LHCN-M2 (cell line): ENCODE measurements at places on chromosomes 16 and 17. TPM values are rescaled to one million over a fixed set of nuclear protein-coding genes. Genes with fewer than 3 reads are reported as not detected.

GRCh38 chr16:20310421-20311395 is 16.6 kb downstream of the GP2 start:
- no peak for DNase-seq

Gene CEP20
- 69.6 and 94.3 TPM in 2 replicates for total RNA-seq

DNA sequence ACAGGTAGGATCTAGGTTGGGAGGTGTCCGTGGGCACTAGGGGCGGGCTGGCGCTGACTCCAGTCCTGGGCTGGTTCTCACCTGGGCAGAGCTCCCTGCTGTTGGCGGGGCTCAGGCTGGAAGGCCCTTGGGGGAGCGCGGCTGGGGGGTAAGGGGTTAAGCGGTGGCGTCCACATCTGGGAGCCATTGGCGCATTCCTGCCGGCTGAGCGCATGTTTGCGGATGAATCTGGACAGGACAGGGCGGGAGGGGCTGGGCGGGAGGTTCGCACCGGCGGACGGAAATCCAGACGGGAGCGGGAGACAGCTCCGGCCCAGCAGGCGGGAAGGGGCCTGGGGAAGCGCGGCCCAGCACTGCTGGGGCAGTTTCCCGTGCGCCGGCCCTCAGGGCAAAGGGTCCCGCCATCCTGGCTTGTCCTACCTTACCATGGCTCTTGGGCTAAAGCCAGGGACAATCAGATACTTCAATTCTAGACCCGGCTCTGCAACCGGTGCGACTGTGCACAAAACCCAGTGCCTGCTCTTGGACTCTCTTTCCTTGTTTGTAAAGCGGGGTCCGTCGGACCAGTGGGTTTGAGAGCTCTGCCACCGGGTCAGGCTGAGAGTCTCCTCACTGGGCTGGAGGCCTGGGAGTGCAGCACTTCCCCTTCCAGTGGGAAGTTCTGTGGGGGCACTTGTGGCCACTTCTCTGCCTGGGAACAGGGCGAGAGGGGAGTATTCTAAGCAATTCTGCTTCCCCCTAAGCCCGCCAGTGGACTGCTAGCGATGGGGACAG is 7.8 kb downstream of the RARA start:
- peak; percentile 65 for DNase-seq

Gene KRT36
- total RNA-seq, result not detected in 2 replicates

- no peak for DNase-seq
Observed at GRCh38 chr17:1435326-1435725, 20.7 kb downstream of the CRK start.

Gene TSNAXIP1
- total RNA-seq, result 0.77 and 1.6 TPM in 2 replicates

DNA sequence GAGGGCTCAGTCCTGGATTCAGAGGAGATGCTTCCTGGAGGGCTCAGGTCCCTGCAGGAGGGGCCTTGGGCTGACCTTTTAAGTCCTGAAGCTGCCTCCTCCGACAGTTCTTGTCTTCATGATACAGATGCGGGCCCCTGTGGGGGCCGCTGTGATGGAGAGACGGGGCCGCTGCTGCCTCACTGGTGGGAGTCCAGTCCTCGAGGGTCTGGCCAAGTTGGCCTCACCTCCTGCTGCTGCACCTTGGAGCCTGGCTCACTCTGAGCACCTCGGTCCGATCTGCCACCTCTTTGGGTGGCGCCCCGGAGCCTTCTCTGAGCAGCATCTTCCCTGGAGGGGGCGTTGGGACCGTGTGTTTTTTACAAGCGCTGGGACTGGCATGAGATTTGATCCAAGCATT is 79.1 kb downstream of the KLHDC4 start:
- no peak for DNase-seq

Gene RAMP2
- 0.26 and 0.92 TPM in 2 replicates for total RNA-seq

GRCh38 chr16:57235128-57236021 is 9.7 kb upstream of the ARL2BP start:
- DNase-seq, result peak; percentile 64

GRCh38 chr17:45008216-45008615 is 40.1 kb upstream of the C1QL1 start:
- no peak for DNase-seq

Gene QRICH2
- 1.4 and 2.6 TPM in 2 replicates for total RNA-seq

Gene UNC13D
- 0.69 and 0.71 TPM in 2 replicates for total RNA-seq

DNA sequence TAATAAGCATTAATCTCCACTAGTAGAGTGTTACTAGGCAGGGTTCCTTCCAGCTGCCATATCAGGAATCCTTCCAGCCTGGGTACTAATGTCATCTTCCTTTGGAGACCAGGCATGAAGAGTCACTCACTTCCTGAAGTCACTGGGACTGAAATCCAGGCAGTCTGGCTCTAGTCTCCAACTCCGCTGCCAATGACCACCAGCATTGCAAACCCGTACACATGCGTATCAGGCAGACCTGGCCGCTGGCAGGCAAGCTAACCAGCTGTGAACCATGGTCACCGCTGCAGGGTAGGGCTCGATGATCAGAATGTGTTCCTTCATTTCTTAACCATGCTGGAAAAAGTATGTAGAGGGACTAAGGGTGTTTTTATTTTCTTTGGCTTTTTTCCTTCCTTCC is 255.5 kb downstream of the CDH13 start:
- no peak for DNase-seq

Gene ABCA8
- not detected in 2 replicates for total RNA-seq

DNA sequence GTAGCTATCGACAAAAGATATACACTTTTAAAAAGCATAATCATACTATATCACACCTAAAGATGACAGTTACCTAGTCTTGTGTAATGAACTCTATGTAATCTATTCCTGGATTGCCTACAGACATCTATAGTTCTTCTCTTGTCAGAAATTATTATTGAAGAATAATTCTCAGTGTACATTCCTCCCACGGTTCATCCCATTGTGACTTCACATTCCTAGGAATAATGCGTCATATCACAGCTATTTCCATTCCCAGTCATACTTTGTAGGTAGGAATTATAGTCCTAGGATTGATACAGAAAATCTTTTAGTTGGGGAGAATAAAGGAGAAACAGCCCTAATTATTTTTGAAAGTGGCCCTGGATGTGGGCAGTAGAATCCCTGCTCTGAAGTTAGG is 44.0 kb upstream of the ABCC11 start:
- no peak for DNase-seq

Gene CTF1
- 2.5 and 4.1 TPM in 2 replicates for total RNA-seq

DNA sequence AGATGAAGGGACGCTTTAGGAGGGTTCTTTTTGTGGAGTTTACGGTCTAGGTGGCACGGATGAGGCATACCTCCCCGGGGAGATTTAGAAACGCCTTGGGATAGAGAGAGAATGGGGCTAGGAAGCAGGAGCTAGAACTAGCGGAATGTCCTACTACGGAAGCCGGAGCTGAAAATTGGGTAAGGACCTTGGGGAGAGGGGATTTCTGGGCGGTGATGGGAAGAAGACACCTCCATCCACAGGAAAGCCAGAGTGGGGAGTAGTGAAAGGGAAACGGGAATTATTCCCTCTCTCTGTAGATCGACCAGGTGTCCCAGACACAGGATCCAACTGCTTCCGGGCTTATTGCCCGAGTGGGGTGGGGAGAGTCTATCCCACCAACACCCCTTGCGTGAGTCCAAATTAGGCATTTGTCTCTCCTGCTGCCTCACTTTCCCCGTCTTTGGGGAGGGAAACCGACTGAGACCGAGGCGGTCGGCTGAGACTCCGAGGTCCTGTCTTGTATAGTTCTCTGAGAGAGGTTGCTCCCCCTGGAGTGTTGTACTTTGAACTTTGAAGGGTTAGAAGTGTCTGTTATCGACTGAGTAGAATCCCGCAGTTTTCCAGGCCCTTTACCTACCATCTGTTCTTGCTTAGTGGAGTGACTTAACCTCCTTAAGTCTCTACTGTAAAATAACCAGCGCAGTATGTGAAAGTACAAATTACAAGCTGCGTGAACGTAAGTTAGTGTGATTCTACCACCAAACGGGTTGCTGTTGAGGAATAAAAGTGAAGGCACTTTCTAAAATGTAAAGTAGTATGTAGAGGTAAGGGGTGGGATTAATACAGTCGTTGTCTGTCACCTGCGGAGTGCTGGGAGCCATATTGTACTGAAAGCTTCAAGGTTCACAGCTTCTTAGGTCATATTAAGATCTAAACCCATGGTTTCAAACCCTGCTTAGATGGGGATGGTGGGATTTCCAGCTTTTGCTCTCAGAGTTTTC is 1.0 kb downstream of the RSPRY1 start:
- no peak for DNase-seq

Gene SLC13A5
- total RNA-seq, result not detected in 2 replicates

DNA sequence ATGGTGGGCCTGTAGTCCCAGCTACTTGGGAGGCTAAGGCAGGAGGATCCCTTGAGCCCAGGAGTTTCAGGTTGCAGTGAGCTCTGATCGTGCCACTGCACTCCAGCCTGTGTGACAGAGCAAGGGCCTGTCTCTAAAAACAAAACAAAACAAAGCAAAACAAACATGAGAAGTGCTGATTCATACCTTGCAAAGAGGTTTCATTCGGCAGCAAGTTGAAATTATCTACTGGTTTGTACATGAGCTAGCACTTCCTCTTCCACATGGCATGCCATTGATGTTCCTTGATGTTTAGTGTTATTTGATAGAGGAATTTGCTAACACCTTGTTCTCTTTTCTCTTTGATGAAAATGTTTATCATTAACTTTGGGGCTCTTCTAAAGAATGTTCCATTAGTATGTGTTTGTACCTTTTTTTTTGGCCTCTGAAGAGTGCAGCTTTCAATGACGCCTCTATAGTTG is 50.6 kb downstream of the SPECC1 start:
- DNase-seq, result peak; percentile 64

GRCh38 chr17:64056269-64057005 is 36.0 kb upstream of the ICAM2 start:
- no peak for DNase-seq

Gene ACSM5
- 3.6 and 4.2 TPM in 2 replicates for total RNA-seq

- DNase-seq, result no peak
Observed at GRCh38 chr16:88939972-88940861, 36.8 kb downstream of the CBFA2T3 start.

DNA sequence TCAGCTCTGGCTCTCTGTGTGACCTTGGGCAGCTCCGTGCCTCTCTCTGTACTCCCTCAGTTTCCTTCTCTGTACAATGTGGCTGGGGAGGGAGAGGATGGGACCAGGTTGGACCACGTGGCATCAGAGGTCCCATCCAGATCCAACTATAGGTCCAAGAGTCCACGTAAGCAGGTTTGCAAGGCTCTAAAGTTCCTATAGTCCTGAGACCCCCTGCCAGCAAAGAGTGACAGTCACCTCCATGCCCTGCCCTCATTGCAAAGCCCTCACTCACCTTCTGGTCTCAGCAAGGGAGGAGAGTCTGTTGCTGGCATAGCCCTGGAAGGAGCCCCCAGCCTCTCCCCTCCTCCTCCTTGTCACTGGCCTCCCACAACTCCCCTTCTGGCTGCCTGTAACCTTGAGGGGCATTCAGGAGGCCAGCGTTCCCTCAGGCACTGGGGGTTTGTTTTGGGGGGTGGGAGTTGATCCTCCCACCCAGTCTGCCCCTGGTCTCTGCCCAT is 6.1 kb upstream of the DRC7 start:
- no peak for DNase-seq

Gene ADAD2
- not detected in 2 replicates for total RNA-seq

Gene UTS2R
- 0.11 TPM in 1 of 2 replicates, not detected in the other for total RNA-seq

GRCh38 chr16:3028716-3029319 is 5.0 kb downstream of the THOC6 start:
- DNase-seq, result no peak

Gene KRTAP3-2
- not detected in 2 replicates for total RNA-seq

DNA sequence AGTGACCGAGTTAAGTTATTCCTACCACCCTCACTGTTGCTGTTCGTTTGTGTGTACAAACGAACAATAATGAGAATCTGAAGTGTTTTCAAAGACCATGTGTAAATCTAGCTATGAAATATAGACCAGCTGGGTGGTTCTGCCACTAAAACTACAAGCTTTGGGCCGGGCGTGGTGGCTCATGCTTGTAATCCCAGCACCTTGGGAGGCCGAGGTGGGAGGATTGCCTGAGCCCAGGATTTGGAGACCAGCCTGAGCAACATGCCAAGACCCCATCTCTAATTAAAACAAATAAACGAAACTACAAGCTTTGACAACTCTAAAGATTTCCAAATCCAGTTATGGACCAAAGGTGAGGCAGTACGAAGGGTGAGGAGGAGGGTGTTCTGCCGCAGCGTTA is 973 bp downstream of the RECQL5 start:
- DNase-seq, result no peak

- DNase-seq, result no peak
Observed at GRCh38 chr16:65377195-65377594, 255.3 kb upstream of the CDH11 start.

Gene PAFAH1B1
- 59.1 and 89.2 TPM in 2 replicates for total RNA-seq
